ENCODE measurements at places on chromosomes 6 and 20.
A peak's percentile ranks its signal among the peaks of the same experiment; 100 is the strongest.

- no peak for DNase-seq
These were observed 16.0 kb downstream of the MARCKS start for GRCh38 chr6:113873043-113873667.

GRCh38 chr20:22797103-22797502 lies 212.7 kb upstream of the FOXA2 start:
- DNase-seq: no peak

- no peak for DNase-seq
These were observed 634.4 kb downstream of the DHX35 start for GRCh38 chr20:39596554-39596953.

DNA sequence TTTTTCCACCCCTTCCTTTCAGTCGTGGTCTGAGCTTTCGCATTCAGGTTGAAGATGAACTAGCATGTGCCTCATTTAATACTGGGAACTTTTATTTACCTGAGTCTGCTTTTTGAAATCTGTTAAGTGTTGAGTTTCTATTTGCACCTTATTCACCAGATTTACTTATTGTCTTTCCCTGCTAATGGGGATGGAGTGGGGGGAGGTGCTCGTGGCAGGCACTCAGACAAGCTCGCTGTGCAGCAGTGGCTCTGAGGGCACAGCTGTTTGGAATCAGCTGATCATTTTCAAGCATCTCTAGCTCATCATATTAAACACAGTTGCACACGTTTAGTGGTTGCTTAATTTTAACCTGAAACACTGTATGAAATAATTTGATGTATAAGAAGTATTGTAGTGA lies 35.6 kb downstream of the UTRN start:
- no peak for DNase-seq

GRCh38 chr20:5745416-5746030 lies 4.7 kb upstream of the SHLD1 start:
- DNase-seq: no peak

DNA sequence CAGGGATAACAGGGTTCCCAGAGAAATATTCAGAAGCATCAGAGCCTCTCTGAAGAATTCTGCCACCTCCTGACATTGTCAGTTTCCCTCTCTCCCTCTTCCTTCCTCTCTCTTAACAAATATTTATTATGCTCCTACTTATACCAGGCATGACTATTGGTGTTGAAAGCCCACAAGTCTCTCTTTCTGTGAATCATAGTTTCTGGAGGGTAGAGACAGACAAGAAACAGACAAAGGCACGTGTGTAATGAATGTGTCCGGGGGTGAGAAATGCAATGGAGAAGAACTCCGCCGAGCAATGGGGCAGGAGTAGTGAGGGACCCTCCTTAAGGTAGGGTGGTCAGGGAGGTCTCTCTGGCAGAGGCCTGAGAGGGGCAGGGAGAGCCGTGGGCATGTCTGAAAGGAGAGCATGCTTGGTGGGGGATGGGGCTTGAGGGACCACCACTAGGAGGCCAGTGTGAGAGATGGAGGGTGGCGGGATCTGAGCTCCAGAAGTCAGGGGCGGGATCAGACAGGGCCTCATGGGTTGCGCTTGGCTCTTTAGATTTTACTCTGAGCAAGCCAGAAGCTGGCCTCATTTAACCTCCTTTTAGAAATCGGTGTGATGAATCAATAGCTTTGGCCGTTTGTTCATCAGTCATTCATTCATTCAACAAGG lies 57.3 kb downstream of the EYA2 start:
- no peak for DNase-seq

DNA sequence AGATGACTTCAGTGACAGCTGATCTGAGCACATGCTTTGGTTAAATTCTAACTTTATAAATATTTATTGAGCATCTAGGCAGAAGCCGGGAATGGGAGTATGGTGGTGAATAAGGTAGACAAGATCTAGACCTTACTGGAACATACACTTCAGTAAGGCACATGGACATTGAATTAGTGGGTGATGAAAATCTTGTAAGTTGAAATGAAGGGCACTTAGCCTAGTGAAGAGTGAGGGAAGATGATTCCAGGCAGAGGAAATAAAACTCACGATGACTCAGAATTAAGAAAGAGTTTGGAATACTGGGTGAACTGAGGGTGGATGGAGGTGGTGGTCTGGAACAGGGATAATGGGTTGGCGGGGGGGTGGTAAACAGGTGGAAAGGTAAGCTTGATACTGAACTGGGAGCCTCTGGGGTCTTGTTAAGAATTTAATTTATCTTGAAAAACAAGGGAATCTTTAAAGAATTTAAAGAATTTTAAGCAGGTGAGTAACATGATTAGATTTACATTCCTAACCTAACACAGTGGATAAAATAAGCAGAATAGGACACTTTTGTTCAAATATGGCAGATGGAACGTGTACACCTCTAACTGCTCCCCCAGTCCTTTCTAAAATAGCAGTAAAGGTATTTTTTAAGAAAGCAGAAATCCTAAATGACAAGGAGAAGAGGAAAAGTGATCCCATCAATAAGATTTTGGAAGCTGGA lies 75.2 kb upstream of the ARHGAP18 start:
- no peak for DNase-seq

- DNase-seq: no peak
These were observed 113.3 kb upstream of the NUP153 start for GRCh38 chr6:17820055-17820454.

DNA sequence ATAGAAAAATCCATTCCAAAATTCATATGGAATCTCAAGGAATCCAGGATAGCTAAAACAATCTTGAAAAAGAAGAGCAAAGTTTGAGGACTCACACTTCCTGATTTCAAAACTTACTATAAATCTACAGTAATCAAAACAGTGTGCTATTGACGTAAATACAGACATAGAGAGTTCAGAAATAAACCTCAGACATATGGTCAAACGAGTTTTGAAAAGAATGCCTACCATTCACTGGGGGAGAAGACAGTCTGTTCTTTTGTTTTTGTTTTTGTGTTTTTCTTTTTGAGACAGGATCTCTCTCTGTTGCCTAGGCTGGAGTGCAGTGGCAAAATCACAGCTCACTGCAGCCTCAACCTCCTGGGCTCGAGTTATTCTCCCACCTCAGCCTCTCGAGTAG lies 25.3 kb upstream of the PROKR2 start:
- DNase-seq: no peak

DNA sequence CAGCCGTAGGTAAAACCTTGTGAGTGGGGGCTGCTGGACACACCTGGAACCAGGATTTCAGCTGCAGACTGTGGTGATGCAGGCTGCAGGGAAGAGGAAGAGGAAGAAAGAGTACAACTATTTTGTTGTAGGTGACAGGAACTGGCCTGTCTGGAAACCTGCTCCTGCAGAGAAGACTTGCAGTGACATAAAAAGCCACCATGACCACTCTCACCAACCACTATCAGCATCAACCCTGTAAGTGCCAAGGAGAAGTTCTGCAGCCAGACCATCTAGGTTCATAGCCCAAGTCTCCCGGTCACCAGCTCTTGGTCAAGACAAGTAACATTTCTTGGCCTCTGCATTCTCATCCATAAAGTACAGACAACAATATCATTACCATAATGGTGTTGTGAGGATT lies 91.2 kb downstream of the PREX1 start:
- no peak for DNase-seq

- peak; percentile 77 for DNase-seq
These were observed 2.4 kb upstream of the MCM3 start for GRCh38 chr6:52286798-52287432.

GRCh38 chr20:44691424-44692423 lies 23.4 kb upstream of the CCN5 start:
- no peak for DNase-seq

- DNase-seq: no peak
These were observed 11.3 kb upstream of the CCR6 start for GRCh38 chr6:167111597-167111996.

GRCh38 chr6:21273451-21273850 lies 320.1 kb upstream of the SOX4 start:
- DNase-seq: no peak

- DNase-seq: no peak
These were observed 7.8 kb downstream of the ADTRP start for GRCh38 chr6:11770546-11771466.

DNA sequence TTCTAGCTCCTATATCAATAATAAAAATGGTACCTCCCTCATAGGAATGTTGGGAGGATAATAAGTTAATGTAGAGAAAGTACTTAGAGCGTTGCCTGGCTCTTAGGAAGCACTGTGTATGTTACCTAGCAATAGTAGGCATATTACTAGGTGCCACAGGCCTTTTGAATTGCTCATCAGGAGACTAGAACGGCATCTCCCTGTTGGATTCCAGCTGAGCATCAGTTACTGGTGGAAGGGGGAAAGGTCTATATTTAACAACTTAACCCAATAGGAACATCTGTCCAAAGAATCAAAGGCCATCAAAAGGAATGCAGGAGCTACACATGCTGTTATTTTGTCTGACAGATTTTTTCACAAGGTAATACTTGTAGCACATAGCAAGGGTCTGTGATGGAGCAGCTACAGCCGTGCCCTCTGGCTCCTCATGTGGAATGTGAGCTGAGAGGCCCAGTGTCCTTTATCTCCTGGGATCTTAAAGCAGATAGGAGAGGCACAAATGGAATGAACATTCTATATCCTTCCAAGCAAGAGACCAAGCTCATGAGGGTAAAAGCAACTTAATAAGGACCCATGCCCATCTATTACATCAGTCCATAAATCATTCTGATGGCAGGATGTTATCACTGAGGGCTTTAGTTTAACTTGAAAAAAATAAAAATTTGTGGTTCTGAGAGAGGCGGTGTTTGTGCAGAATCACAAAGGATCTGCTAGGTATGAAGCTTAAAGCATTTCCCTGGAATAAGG lies 184.9 kb upstream of the LAMP5 start:
- DNase-seq: no peak

DNA sequence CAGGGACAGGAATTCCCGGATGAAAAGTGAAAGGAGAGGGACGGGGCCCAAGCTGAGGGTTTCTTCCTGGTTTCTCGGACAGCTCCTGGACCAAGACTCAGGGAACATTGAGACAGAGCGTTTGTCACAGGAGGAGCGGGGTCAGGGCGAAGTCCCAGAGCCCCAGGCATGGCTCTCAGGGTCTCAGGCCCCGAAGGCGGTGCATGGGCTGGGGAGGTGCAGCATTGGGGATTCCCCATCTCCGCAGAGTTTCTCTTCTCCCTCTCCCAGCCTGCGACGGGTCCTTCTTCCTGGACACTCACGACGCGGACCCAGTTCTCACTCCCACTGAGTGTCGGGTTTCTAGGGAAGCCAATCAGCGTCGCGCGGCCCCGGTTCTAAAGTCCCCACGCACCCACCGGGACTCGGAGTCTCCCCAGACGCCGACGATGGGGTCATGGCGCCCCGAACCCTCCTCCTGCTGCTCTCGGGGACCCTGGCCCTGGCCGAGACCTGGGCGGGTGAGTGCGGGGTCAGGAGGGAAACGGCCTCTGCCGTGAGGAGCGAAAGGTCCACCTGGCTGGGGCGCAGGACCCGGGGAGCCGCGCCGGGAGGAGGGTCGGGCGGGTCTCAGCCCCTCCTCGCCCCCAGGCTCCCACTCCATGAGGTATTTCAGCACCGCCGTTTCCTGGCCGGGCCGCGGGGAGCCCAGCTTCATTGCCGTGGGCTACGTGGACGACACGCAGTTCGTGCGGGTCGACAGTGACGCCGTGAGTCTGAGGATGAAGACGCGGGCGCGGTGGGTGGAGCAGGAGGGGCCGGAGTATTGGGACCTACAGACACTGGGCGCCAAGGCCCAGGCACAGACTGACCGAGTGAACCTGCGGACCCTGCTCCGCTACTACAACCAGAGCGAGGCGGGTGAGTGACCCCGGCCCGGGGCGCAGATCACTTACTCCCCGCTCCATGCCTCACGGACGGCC lies 54.6 kb upstream of the POLR1H start:
- DNase-seq: peak; percentile 18

- DNase-seq: peak; percentile 12
These were observed 159.6 kb upstream of the ZNF217 start for GRCh38 chr20:53752971-53753879.

DNA sequence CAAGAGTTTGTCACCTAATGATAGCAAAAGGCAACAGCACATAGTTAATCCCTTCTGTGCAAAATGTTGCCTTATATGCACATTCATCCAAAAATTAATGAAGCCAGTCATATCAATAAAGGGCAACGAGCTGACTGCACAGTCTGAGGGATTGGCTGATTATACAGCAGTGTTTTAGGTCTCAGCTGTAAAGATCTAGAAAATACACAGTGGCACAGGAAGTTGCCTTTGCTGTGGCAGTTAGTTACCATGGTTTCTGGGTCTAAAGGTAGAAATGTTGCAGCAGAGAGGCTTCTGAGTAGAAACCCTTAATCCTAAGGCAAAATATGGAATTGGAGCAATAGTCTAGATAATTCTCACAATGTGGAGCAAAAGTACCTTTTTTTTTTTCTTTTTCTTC lies 89.7 kb downstream of the SMPDL3A start:
- no peak for DNase-seq

DNA sequence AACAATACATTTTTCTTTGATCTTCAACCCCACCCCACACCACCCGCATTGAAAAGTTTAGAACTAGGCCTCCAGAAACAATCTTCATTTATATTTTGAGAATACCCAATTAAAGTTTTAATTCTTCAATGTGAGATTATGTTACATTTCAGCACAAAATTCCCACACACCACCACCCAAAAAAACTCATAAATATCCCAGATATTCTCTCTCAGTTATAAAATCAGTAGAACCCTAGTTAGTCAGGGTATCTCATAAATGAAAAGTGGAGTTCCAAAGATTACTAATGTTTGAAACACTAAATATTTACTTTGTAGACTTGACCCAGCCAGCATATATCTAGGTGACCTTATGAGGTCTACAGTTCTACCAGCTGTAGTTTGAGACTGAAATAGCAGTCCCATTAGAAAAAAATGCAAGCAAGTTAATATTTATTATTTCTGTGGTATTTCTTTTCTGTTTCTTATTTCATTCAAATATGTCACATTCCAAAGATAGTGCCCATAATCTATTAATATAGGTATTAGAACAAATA lies 371.0 kb downstream of the TENT5A start:
- DNase-seq: no peak

GRCh38 chr20:58570204-58570859 lies 55.1 kb upstream of the APCDD1L start:
- no peak for DNase-seq

DNA sequence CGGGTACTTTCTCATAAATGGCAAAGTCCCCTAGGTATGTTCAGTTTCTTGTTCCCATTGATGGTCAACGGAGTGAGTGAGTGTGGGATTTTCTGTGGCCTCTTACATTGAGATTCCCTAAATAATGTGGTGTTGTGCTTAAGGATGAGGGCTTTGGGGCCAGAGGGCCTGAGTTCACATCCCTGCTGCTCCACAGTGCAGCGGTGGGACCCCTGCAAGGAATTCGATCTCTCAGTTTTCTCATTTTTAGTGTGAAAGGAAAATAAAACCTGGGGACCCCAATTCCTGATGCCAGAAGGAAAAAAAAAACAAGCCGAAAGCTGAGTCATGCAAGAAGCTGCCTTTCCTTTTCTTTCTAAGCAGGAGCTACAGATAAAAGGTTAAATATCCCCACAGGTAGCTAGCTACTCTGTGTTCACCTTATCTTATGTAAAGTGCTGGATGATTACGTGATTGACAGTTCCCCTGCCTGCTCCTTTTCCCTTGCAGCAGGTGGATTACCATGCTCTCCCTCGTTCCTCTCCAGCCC lies 120.2 kb upstream of the CLDN20 start:
- no peak for DNase-seq

- no peak for DNase-seq
These were observed 43.8 kb upstream of the RSPO4 start for GRCh38 chr20:1045860-1046418.

- peak; percentile 33 for DNase-seq
These were observed 11.2 kb downstream of the SLC35A1 start for GRCh38 chr6:87483929-87484328.

GRCh38 chr20:37386505-37387251 lies 40.7 kb downstream of the SRC start:
- no peak for DNase-seq

- peak; percentile 73 for DNase-seq
These were observed 70.0 kb downstream of the SNX5 start for GRCh38 chr20:17898548-17898994.

Data from activated CD4-positive, alpha-beta memory T cell treated with anti-CD3 and anti-CD28 coated beads for 36 hours (primary cell).